Activated CD4-positive, alpha-beta T cell treated with anti-CD3 and anti-CD28 coated beads, Interleukin-2, amount 10 ng/mL, durations not matched to agents 24 days and 14 days (primary cell): ENCODE measurements at places on chromosomes 2 and 18.

GRCh38 chr2:223797811-223798721 lies 39.3 kb downstream of the AP1S3 start:
- DNase-seq = no peak

DNA sequence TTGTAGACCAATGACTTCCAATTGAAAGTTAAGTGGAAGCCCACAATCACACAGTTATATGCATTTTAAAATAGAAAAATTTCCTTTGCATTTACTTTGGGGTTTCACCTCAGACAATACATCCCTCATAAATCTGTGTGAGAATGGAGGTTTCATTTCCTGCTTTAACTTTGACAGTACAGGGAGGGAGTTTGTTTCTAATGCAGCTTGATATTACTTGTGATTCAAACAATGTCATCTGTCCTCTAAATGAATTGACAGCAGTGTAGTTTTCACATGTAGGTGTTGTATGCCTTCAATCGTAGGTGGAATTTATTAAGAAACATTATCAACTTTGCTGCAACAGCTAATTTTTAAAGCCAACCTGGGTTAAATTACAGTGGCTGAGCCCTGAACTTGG lies 75.2 kb downstream of the TMEFF2 start:
- DNase-seq = no peak

GRCh38 chr2:128394007-128394730 lies 75.5 kb upstream of the HS6ST1 start:
- no peak for DNase-seq

DNA sequence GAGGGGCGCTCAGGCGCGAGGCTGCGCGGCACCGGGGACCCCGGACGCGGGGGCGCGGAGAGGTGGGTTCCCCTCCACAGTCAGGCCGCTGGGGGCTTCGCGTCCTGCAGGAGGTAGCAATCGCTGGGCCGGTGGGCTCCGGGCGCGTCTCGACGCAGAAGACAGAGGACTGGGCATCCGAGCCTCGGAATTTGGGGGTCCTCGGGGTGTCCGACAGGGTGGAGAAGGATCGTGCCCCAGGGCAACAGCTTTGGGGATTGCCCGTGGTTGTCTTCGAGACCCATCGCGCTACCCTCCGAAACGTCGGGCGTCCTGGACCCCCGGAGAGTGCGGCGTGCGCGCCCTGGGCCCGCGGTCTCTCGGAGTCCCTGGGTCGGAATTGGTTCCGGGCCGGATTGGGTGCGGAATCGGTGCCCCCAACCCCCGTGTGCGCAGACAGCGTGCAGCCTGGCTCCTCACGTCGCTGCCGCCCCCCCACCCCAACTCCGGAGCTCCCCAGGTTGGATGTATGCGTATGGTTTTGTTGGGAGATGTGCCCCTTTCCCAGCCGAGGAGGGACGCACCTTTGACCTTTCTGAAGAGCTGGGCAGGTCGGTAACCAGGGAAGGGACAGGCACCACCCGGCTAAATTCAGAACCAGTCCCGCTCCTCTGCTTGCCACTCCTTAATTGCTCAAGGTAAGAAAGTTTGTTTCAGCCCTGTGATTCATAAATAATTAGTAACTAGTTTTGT lies 750 bp downstream of the NPAS2 start:
- DNase-seq = peak; percentile 62

GRCh38 chr2:24785671-24786321 lies 7.4 kb downstream of the PTRHD1 start:
- DNase-seq = no peak

DNA sequence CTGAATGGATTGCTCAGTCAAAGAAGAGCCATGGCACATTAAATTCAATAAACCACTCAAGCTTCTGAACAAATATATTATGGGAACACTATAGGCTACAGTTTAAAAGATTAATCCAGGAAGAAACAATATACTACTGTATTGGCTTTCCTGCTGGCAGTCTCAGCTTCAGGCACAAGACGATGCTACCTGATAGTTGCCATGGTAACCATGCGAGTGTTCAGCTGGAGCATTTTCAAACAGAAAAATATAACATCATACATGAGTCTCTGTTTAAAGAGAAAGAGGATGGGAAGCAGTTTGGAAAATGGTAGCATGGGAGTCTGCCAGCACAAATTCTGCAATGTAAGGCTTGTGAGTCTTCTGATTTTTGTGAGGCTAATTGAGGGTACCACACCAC lies 65.9 kb upstream of the CPO start:
- no peak for DNase-seq

GRCh38 chr2:149884871-149885270 lies 297.3 kb upstream of the MMADHC start:
- no peak for DNase-seq

DNA sequence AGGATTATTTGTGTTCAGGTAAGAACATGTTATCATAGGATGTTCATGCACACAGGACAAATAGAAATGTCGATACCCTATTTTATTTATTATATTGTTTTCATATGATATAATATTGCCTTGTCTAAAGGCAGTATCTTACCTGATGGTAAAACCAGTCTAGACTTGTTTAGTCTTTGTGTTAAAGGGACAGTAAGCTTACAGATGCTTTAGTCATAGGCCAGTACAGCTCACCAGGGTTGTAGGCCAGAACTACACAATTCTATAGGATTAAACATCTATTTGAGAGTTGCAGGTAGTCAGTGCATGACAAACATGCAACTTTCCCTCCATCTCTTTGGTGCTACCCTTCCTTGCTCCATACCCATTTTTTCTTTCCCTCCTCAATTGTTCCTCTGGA lies 158.5 kb downstream of the GALNT3 start:
- no peak for DNase-seq

DNA sequence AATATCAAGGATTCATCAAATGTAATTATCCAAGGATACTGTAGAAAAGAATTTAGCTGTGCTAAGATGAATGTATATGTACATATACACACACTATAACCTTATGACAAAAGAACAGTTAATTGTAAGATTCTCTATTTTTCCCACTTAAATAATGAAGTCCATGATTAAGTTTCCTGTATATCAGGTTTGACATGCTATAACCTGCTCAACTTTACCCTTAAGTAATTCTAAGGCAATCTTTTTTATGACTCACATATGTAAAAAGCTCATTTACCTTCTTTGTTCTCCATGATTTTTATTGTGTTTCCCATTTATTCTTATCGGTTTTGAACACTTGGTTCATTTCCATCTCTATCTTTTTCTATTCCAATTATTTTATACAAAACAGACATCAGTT lies 1213.1 kb upstream of the SLC39A10 start:
- no peak for DNase-seq

GRCh38 chr2:224927646-224928173 lies 114.6 kb downstream of the DOCK10 start:
- peak; percentile 91 for DNase-seq

- no peak for DNase-seq
These were observed 431 bp upstream of the EIF5B start for GRCh38 chr2:99336804-99337112.

- no peak for DNase-seq
These were observed 17.9 kb downstream of the STK17B start for GRCh38 chr2:196153480-196153879.

- DNase-seq = no peak
These were observed 94.0 kb downstream of the CDK15 start for GRCh38 chr2:201900362-201900761.

GRCh38 chr18:36089001-36089400 lies 21.6 kb upstream of the RPRD1A start:
- no peak for DNase-seq

- DNase-seq = no peak
These were observed 121.8 kb downstream of the NCK2 start for GRCh38 chr2:105866216-105867185.

GRCh38 chr2:96024336-96025193 lies 10.2 kb downstream of the GPAT2 start:
- DNase-seq = peak; percentile 44

DNA sequence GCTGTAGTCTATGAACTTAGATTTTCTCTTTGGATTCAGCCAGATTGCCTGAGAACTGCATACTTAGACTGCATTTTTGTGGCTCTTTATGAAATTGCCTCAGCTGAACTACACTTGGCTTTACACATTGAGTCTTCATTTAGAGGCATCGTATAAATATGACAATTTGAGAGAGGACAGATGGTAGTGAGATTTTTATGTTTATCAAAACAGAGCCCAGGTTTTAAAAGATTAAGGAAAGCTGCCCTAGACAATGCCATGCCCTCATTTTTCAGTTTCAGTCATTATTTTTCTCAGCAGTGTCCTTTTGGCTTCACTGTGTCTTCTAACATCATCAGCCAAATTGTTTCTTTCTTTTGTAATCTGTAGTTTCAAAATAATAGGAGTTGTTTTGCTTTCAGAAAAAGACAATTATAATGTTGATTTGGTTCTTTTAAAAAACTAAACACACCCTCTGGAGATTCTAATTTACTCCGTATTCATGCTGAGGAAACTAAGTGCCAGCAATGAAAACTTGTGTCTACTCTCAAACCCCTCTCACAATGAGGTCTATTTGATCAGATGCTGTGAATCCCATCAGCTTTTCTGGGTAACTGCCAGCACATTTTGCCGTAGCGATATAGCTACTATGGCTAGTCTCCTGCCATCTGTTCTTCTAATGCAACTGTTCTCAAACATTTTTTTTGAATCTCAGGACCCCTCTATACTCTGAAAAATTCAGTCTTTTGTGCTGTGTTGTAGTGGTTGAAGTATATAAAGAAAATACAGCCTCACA lies 46.2 kb downstream of the TWSG1 start:
- no peak for DNase-seq

DNA sequence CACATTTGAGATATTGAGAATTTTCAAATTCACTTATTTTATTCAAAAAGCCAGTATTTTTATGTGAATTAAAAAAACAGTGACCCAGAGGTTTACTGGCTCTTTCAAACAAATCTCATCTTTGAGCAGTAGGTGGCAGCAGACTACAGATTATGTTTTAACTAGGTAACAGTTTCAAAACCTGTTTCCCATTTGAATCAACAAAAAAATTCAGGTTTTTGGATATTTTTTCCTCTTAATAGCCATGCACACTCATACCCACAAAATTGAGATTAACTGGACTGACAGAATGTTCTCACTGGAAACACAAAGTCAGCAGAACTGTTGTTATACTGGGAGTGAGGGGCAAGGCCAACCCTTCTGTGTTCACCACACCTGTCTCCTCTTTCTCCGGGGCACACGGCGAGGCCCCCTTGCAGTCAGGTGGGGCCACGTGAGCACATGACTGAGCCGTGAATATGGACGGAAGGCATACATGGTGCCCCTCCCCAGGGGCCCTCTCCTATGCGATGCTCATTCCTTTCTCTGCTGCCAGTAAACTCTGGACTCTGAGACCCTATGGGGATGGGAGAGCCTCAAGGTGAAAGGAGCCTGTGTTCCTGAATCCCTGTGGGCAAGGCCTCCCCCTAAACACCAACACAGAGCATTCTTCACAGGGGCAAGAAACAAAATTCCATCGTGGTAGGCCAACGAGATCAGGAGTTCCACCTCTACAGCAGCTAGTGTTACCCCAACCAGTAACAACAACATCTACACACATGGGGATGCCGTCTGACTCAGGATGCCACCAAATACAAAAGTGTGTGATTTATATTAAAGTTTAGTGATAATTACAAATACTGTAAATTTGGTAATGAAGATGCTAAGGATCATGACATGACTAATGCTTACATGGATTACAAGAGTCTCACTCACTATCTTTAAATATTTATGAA lies 80.4 kb downstream of the LPIN2 start:
- DNase-seq = peak; percentile 88

DNA sequence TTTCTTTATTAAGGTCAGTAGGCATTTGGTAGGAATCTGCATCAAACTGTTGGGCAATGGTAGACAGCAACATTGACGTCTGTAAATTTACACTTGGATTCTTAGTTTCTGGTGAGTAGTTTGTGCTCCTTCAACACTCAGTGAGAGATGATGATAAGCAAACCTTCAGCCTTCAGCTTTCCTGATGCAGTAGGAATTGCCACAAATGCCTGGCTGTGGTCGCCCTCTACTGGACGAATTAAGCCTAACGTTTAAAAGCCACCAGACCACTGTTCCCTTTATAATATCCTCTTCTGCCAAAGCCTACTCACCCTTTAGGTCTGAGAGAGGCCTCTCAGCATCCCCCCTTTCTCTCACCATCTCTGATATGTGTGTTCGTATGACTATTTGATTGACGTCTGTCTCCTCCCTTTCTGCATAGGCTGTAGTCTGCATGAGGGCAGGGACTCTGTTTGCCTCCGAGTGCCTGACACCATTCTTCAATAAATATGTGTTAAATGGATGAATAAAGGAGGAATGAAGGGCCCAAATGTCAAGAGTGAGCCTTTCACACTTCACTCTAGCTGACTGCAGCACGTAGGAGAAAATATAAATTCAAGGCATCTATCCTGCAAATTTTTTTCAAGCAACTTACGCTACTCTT lies 47.0 kb upstream of the PLEKHM3 start:
- DNase-seq = peak; percentile 86

- no peak for DNase-seq
These were observed 86.4 kb downstream of the SNTG2 start for GRCh38 chr2:1037066-1037465.

- peak; percentile 59 for DNase-seq
These were observed 49.2 kb upstream of the NXPH2 start for GRCh38 chr2:138829326-138829919.

GRCh38 chr2:105317937-105318336 lies 11.6 kb downstream of the TGFBRAP1 start:
- DNase-seq = no peak

GRCh38 chr2:138373993-138374408 lies 127.6 kb upstream of the SPOPL start:
- no peak for DNase-seq

DNA sequence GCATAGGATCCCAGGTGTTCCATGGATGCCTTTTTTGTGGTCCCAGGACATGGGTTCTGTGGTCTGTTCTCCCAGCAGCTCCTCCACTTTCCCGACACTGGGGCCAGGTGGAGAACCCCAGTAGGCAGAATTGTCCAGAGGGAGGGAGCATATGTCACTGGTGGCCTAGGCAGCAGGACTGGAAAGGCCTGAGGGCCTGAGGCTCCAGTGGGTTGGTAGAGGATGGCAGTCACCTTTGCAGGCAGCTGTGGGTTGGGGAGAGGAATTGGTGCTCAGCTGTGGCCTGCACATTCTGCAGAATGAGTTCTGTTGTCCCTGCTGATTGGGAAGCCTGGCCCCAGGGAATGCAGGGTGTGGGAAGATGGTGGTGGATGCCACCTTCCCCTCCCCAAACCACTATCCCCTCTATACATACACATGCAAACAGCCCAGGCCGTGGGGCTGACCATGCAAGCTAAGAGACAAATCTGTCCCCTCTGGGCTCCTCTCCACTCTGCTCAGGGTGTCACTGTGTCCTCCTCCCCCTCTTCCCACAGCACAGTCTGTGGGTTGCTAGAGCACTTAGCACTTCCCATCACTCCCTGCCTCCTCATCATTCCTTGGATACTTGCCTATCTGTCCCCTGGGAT lies 11.4 kb downstream of the CTIF start:
- DNase-seq = no peak

- DNase-seq = no peak
These were observed 75.9 kb downstream of the SFXN5 start for GRCh38 chr2:72995430-72996116.

DNA sequence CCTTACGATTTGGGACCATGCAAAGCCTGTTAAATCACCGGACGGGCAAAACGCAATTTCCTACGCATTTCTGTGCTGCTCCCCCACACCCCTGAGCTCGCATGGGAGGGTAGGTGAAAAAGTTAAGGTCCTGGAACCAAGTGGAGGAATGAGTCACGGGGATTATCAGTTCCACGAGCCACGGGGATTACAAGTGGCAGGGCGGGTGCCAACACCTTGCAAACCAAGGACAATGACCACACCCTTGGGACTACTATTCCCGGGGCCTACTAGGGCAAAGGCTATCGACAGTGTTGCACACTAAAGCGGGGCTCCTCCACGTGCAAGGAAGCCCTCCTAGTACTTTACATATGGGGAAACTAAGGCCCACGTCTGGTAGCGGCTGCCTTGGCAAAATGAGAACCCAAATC lies 447 bp downstream of the RETSAT start:
- DNase-seq = no peak
